ENCODE measurements at places on chromosomes 2 and 18. TPM values are rescaled to one million over a fixed set of nuclear protein-coding genes. Genes with fewer than 3 reads are reported as not detected.

GRCh38 chr2:163703386-163703785 lies 32.4 kb downstream of the FIGN start:
- no peak for DNase-seq

- DNase-seq = no peak
Measured at GRCh38 chr2:106176446-106177099, 17.5 kb downstream of the UXS1 start.

DNA sequence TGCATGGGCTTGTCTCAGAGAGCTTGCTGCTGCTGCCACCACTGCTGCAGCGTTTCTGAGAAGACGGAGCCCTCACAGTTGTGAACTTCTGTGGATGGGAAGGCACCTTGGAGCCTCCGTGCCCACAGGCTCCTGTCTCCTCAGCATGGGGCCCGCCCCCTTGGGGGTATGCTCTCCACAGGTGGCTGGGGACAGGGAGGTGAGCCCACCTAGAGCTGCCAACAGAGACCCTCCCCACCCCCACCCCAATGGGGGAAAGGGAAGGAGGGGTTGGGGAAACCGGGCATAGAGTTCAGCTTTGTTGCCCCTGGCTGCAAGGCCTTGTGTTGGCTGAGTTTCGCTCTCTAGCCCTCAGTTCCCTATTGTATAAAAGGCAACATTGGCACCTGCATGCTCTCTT lies 76.1 kb downstream of the INPP4A start:
- DNase-seq = no peak

DNA sequence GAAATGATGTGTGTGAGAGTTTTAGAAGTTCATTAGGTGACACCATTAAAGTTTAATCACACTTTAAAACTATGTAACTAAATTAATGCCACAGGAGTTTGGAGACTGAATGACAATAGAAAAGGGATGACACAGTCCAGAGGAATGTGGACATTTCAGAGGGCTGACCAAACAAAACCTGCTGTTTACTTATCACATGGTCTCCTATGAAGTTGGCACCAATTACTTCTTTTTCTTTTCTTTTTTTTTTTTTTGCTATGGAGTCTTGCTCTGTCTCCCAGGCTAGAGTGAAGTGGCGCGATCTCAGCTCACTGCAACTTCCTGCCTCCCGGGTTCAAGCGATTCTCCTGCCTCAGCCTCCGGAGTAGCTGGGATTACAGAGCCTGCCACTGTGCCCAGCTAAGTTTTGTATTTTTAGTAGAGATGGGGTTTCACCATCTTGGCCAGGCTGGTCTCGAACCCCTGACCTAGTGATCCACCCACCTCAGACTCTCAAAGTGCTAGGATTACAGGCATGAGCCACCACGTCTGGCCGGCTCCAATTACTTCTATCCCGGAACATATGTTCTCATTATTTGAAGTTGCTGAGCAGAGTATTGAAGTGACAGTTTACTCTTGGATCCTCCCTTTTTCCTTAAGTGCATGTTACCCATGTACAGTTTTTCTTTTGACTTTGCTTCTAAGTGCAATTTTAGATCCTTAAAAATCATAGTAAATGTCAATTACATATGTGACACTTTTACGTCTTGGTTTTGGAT lies 4.3 kb downstream of the AGPS start:
- no peak for DNase-seq

DNA sequence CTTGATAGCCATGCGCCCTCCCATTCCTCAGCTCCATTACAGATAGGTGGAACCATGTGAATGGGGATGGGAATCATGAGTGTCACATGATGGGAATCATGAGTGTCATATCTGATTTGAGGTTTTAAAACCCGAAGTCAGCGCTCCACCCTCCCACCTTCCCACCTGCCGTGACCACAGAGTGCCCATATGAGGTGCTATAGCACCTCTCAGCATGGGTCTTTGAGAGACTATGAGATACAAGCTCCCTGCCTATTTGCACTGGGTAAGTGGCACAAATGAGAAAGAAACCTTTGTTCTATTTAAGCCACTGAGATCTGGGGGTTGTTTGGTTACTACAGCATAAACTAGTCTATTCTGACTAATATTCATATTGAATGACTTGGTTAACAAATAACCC lies 78.5 kb upstream of the PTPRM start:
- DNase-seq = no peak

DNA sequence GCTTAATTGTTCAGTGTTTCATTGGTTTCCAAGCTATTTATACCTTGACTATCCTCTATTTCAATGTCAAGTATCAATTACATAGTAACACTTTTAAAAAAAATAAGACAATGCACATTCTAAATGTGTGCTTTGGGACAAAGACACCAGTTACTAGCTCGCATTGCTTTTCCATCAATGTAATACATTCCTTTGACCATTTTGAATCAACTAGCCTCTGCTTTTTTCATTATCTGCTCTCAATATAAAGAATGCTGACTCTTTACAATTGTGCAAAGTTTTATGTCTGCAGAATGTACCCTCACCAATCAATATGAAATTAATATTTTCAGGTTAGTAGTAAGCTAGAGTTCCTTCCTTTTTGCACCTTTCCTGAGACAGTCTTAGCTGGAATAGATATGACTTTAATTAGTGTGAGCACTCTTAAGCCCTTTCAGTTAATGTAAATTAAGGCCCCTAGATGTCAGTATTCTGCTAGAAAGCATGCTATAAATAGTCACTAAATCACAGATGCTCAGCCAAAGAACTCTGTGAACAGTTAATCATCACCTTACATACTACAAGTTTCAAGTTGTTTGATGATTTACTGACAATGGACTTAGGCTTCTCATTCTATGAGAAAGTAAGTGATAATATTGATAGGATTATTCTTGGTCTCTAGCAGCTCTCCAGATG lies 413.6 kb downstream of the PTH2R start:
- peak; percentile 11 for DNase-seq

DNA sequence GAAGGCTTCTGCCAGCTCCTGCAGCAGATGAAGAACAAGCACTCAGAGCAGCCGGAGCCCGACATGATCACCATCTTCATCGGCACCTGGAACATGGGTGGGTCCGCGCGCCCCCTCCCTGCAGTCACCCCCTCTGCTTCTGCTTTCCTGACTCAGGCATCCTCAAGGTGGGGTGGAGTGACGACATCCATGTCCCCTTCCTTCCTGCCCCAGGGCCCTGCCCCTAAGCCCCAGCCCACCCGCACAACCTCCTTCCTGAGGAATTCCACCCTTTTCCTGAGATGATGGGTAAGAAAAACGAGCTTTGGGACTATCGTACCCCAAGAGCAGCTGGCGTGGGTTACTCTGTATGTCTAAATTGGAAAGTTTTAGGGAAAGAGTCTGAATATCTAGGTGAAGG lies 89.7 kb upstream of the ATG16L1 start:
- no peak for DNase-seq

GRCh38 chr2:96112501-96113366 lies 3.6 kb downstream of the ADRA2B start:
- DNase-seq = no peak

DNA sequence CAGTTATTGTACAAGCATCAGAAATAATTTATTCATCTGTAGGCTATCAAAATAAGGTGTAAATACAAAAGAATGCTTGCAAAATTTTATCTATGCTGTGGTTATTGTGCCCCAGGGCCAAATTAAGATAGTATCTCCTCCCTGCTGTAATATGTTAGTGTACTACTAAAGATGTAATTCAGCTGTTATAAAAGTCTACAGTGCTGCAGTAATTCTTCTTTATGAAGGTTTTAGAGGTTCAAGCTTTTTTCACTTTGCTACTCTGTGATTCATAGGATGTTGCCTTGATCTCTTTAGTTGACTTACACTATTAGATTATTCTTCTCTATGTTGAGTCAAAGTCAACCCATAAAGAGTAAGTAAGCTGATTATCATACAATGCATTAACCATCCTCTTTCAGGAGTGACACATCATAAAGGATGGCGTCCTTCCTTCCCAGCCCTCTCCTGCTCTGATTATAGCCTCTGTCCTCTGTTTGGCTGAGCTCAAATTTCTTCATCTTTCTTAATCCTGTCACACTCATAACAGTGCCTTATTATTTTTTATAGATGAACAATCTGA lies 29.3 kb upstream of the DYNAP start:
- DNase-seq = no peak

DNA sequence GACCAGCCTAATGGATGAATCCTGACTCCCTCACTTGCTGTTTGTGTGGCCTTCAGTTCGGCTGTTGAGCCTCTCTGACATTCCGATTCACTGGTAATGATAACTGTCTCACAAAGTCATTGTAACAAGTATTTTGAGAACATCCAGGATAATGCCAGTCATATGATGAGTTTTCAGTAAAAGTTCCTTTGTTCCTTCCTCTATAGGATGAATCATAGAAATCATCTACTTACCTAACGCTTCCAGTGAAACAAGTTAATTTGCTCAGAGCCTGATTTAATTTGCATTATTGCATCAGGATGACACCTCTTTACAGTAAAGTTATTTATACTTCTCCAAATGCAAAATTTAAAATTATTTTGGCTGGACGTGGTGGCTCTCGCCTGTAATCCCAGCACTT lies 32.0 kb downstream of the RAB31 start:
- no peak for DNase-seq

DNA sequence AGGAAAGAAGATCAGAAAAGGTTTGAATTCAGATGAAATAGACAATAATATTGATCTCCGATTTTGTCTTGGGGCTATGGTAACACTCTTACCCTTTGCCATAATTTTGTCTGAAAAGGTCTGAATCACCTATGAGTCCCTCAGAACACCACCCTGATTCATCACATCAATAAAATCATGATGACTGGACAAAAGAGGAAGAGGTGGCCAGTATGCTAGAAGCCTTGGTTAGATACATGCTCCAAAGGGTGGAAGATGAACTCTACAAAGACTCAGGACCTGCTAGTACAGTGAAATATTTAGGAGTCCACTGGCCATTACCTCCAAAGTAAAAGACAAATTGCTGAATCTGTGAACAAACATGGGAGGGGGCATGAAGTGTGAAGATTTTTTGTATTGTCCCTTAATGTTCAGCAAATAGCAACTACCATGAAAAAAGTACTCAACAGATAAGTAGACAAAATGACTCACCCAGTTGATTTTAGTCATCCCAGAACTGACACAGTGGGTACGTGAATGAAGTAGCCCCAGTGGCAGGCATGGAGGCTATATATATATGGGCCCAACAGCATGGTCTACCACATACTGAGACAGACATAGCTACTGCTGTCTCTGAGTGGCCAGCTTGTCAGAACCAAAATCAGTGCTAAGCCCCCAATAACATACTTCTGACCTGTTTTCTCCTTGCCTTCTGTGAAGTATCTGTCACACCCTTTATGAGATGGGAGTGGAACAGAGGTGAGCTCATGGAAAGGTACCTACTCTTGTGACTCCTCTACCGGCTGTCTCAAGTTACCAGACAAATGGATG lies 36.5 kb upstream of the GLS start:
- DNase-seq = no peak

DNA sequence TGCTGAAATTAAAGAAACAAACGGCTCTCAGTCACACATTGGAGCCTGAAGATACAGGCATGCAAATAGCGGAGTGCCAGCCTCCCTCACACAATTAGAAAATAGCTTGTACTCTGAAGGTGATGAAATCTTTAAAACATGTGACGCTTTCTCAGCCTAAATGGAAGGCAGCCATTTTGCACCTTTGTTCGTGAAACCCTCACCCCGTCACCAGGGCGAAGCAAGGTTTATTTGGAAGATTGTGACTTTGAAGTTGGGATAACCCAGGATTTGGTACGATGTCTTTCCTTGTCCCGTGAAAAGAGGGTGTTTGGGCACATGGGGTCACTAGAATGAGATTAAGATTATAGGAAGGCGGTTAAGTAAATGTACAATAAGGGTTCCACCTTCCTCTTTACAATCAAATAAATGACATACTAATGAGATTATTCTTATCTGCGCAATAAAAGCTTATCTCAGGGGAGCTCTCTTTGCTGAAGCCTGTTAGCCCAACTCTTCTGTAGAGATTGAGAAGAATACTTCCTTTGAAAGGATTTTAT lies 4.2 kb downstream of the SH3BP4 start:
- DNase-seq = no peak

GRCh38 chr18:79424008-79424565 lies 28.4 kb downstream of the NFATC1 start:
- no peak for DNase-seq

DNA sequence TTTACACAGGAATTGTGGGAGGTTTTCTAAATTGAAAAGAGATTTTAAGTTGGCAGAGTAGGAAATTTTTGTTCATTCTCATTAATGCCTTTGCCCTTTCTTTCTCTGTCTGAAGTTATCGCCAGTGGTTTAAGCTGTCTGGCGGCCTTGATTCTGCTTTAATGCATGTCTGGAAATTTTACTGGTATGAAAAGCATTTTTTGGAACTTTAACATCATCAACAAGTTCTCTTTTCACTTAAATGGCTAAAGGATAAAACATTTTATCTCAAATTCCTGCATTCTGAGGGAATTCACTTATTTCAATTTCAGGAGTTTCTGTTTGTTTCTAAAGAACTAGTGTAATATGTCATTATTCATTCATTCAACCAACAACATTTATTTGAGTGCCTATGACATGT lies 233.9 kb upstream of the FOSL2 start:
- no peak for DNase-seq

DNA sequence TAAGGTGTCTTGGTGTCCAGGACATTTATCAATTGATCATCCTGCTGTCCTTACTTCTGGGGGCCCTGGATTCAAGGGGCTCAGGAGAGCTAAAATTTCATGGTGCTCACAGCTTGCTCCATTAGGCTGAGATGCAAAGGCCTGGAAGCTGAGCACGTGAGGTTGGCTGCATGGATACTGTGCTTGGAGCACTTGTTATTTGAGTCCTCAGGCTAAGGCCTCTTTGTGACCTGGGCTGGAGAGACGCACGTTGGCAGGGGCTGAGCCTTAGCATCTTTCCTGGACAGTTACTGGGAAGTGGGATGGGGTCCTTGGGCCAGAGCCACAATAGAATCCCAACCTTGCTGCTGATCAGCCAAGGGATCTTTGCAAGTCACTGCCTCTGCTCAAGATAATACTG lies 151.2 kb upstream of the HS6ST1 start:
- no peak for DNase-seq

Gene ANKRD12
- 22.1 TPM for polyA plus RNA-seq

Gene MFF
- 80.7 TPM for polyA plus RNA-seq

Gene C2orf81
- 2.1 TPM for polyA plus RNA-seq

Gene WDSUB1
- polyA plus RNA-seq = 10.5 TPM

Gene PREPL
- 169 TPM for polyA plus RNA-seq

Gene CEBPZOS
- polyA plus RNA-seq = 35.5 TPM

Gene KCNG2
- polyA plus RNA-seq = not detected

Gene HMSD
- polyA plus RNA-seq = 1.4 TPM

Gene SLC4A3
- 11.5 TPM for polyA plus RNA-seq

Gene CTDP1
- polyA plus RNA-seq = not detected

Gene ACTG2
- polyA plus RNA-seq = 9.0 TPM

Gene FRZB
- 21.8 TPM for polyA plus RNA-seq
